Activated CD8-positive, alpha-beta T cell treated with anti-CD3 and anti-CD28 coated beads, Interleukin-2, amount 10 ng/mL, durations not matched to agents 7 days and 5 days (primary cell): ENCODE measurements at places on chromosomes 3 and 15.

DNA sequence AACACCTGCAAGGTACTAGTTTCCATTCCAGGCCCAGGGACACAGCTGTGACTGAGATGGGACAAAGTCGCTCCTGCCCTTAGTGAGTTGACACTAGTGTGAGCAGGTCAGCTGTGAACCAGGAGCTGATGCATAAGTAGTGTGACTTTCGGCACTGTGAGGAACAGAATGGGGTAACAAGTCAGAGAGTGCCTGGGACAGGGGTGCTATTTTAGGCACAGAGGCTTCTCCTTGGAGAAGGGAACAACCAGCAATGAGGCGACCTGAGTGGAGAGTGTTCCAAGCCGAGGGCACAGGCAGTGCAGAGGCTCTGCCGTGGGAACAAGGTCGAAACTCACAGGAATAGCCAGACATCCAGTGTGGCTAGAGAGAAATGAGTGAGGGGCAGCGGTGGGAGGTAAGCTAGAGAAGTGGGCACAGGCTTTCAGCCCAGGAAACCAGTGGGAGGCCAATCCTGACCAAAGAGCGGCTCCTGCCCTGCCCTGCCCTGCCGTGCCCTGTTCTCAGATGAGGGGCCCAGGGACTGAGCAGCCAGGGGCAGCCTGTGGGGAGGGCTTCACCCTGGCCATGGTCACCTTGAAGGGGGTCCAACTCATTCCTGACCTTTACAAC is 14.2 kb downstream of the DNAH1 start:
- no peak overlapping the region for H3K27ac ChIP-seq
- H3K27me3 ChIP-seq = no peaks in the 10 kb centered on the region
- no peak overlapping the region for H3K4me3 ChIP-seq
- H3K4me1 ChIP-seq = no peaks in the 10 kb centered on the region

DNA sequence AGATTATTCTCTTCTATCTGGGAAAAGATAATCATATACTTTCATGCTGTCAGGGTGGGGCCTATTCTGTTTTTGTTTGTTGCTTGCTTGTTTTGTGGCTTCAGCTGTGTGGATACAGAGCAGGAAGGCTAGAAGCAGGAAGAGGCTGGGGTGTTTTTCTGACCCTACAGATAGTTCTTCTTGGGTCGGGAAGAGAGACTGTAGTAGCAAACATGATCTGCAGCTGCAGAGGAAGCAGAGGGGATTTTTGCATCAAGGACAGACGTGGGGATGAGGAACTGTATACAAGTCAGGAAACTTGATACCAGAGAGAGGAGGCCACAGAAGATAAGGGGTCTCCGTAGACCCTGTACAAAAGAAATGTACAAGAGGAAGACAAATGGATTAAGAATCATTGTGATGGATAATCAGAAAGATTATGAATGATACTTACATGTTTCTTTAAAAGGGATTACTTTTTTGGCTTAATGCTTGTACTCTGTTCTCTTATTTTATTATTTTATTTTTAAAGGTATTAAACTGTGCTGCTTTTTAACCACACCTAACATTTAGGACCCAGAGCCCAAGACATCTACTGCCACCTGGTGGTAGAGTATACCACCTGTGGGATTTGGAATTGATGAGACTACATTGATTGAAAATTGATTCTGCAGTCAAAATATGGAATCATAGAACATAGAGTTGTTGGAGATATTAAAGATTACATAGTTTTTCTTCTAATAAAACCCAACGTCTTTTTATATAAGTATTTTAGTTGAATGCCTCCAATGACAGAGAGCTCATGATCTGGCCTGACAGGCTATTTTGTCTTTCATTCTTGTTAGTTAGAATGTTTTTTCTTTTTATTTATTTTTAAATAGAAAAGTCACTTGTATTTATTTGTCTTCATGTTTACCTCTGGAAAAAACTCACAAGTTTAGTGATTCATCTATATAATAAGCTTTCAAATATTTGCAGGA is 87.3 kb upstream of the ROPN1 start:
- no peaks in the 10 kb centered on the region for H3K4me1 ChIP-seq
- no peaks in the 10 kb centered on the region for H3K36me3 ChIP-seq
- H3K27me3 ChIP-seq = peaks cover 12% of the 10 kb centered on the region
- peak; percentile 35 for DNase-seq
- H3K27ac ChIP-seq = no peak overlapping the region
- no peak overlapping the region for H3K4me3 ChIP-seq

GRCh38 chr3:23244324-23245041 is 41.4 kb downstream of the UBE2E2 start:
- peaks cover 2% of the 10 kb centered on the region for H3K4me1 ChIP-seq
- no peak overlapping the region for H3K27ac ChIP-seq
- H3K36me3 ChIP-seq = no peaks in the 10 kb centered on the region

GRCh38 chr3:186411994-186412393 is 50.0 kb upstream of the DGKG start:
- H3K27ac ChIP-seq = no peak overlapping the region
- DNase-seq = no peak
- H3K4me1 ChIP-seq = peaks cover 15% of the 10 kb centered on the region
- H3K27me3 ChIP-seq = peaks cover 18% of the 10 kb centered on the region
- no peaks in the 10 kb centered on the region for H3K36me3 ChIP-seq
- no peak overlapping the region for H3K4me3 ChIP-seq

- peaks cover 20% of the 10 kb centered on the region for H3K27me3 ChIP-seq
- no peak overlapping the region for H3K27ac ChIP-seq
- no peak overlapping the region for H3K4me3 ChIP-seq
- H3K36me3 ChIP-seq = no peaks in the 10 kb centered on the region
Observed at GRCh38 chr15:43225201-43225949, 4.6 kb upstream of the EPB42 start.

- H3K27me3 ChIP-seq = no peaks in the 10 kb centered on the region
- DNase-seq = no peak
- no peak overlapping the region for H3K27ac ChIP-seq
- H3K4me3 ChIP-seq = no peak overlapping the region
- H3K36me3 ChIP-seq = no peaks in the 10 kb centered on the region
Observed at GRCh38 chr3:62940771-62941563, 65.8 kb upstream of the CADPS start.

- H3K27me3 ChIP-seq = no peaks in the 10 kb centered on the region
- H3K4me3 ChIP-seq = no peak overlapping the region
Observed at GRCh38 chr3:107945417-107946094, 145.3 kb downstream of the CD47 start.

- DNase-seq = no peak
- no peaks in the 10 kb centered on the region for H3K27me3 ChIP-seq
- no peak overlapping the region for H3K4me3 ChIP-seq
- no peak overlapping the region for H3K27ac ChIP-seq
- H3K36me3 ChIP-seq = no peaks in the 10 kb centered on the region
Observed at GRCh38 chr3:195182470-195182795, 88.5 kb downstream of the XXYLT1 start.

DNA sequence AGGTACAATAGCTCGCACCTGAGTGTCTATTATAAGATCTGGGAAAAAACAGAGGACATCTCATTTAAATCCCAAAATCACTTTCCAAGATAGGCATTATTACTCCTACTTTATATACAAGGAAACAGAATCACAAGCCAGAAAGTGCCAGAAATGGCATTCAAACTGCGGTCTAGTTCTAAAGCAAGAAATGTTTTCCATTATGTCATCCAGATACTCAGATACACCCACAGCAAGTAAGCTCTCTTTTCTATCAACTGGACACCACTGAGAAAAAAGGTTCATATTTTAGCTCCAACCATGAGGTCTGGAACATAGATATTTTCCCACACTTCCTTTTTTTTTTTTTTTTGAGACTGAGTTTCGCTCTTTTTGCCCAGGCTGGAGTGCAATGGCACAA is 8.1 kb downstream of the SLC33A1 start:
- H3K36me3 ChIP-seq = peaks cover 26% of the 10 kb centered on the region
- peaks cover 32% of the 10 kb centered on the region for H3K4me1 ChIP-seq
- H3K4me3 ChIP-seq = no peak overlapping the region
- no peak for DNase-seq
- no peaks in the 10 kb centered on the region for H3K27me3 ChIP-seq

DNA sequence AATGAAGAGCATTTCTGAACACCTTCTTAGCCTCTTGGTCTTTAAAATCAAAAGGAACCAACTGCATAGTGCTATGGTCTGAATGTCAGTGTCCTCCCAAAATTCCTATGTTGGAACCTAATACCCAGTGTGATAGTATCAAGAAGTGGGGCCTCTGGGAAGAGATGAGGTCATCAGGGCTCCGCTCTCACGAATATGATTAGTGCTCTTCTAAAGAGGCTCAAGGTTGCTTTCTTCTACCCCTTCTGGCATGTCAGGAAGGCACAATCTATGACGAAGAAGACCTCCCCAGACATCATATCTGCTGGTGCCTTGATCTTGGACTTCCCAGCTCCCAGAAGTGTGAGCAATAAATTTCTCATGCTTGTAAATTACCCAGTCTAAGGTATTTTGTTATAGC is 209.5 kb downstream of the MAGI1 start:
- H3K36me3 ChIP-seq = no peaks in the 10 kb centered on the region
- H3K4me3 ChIP-seq = no peak overlapping the region
- H3K4me1 ChIP-seq = no peaks in the 10 kb centered on the region
- DNase-seq = no peak

DNA sequence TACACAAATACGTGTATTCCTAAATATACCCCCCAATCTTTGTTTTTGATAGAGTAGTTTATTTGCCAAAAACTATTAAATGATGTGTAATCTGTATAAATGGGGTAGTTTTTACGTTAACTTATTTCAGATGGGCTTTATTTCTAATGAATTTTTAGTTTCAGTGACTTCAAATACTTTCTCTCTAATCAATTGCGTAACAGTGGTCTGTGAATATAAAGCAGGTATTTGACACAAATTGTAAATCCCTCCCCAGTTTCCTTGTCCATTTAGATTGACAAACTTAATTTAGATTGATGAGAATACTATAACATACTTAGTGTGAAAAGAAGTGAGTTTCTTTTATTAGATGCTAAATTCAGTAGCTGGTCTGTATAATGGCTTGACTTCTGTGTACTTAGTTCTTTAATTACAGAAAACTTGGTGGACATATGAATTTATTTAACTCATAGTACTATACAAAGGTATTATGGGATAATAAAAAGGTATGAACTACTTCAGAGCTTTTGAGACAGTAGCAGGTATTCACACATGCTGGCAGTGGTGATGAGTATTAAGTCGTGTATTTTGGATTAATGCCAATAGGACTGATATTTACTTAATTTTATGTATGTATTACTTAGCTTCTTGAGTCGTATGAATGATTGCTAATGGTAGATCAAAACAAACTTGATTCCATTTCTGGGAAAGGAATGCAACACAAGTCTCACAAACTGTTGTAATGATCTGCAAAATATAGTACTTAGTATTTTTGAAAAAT is 81.6 kb downstream of the STT3B start:
- H3K27ac ChIP-seq = no peak overlapping the region
- no peaks in the 10 kb centered on the region for H3K27me3 ChIP-seq
- H3K36me3 ChIP-seq = peaks cover 73% of the 10 kb centered on the region
- no peak overlapping the region for H3K4me3 ChIP-seq
- peaks cover 7% of the 10 kb centered on the region for H3K4me1 ChIP-seq
- no peak for DNase-seq

GRCh38 chr3:59235634-59236012 is 185.8 kb upstream of the CFAP20DC start:
- H3K27me3 ChIP-seq = peaks cover 5% of the 10 kb centered on the region
- DNase-seq = peak; percentile 36
- peaks cover 14% of the 10 kb centered on the region for H3K4me1 ChIP-seq

DNA sequence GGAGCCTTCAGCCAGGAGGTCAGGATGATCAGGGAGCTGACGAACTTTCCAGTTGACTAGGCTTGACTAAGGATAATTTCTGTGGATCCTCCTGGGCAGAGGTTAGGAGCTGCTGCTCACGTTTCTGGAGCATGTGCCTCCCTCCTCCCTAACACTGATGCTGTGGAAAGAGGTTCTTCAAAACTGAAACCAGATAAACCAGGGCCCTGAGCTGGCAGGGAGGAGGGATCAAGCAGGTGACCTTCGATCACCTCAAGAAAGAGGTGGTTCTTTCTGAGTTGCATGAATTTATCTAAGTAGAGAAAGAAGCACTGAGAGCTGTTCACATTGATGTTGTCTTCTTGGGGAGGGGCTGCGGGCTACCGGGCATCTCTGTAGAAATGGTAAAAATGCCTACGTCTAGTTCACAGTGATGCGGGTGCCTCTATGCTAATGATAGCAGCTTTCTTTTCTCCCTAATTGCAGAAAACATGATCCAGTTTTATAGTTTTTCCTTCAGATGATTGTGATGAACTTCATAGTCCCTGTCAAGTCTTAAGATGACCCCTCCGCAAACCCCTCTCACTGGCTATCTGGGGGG is 332.7 kb upstream of the LRRFIP2 start:
- DNase-seq = no peak
- H3K36me3 ChIP-seq = no peaks in the 10 kb centered on the region
- peaks cover 28% of the 10 kb centered on the region for H3K27me3 ChIP-seq

GRCh38 chr3:128610451-128611070 is 40.1 kb downstream of the RPN1 start:
- no peak overlapping the region for H3K4me3 ChIP-seq
- H3K27me3 ChIP-seq = peaks cover 5% of the 10 kb centered on the region
- no peak for DNase-seq
- H3K27ac ChIP-seq = no peak overlapping the region
- H3K4me1 ChIP-seq = no peaks in the 10 kb centered on the region

- no peak overlapping the region for H3K4me3 ChIP-seq
- DNase-seq = no peak
- H3K27me3 ChIP-seq = no peaks in the 10 kb centered on the region
- peaks cover 68% of the 10 kb centered on the region for H3K36me3 ChIP-seq
- H3K27ac ChIP-seq = no peak overlapping the region
- peaks cover 18% of the 10 kb centered on the region for H3K4me1 ChIP-seq
Observed at GRCh38 chr15:25416693-25417092, 22.1 kb downstream of the UBE3A start.

DNA sequence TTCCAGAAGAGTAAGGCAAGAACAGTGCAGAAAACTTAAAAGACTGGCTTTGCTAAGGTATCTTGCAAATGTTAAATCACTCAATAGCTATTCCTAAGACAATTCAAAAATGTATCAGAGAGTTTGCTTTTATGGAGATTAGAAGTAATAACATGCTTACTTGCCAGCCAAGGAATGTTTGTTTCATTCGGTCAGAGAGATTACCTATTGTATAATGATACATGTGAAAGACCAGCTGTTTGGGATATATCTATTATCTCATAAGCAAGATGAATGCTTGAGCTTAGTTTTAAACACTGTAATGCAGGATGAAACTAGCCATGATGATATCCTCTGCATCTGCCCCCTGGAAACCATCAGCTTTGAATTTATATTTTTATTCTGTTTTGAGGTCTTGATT is 70.7 kb downstream of the MAP2K5 start:
- no peaks in the 10 kb centered on the region for H3K36me3 ChIP-seq
- DNase-seq = no peak
- no peaks in the 10 kb centered on the region for H3K27me3 ChIP-seq
- H3K4me1 ChIP-seq = peaks cover 12% of the 10 kb centered on the region

- no peak overlapping the region for H3K27ac ChIP-seq
- no peak overlapping the region for H3K4me3 ChIP-seq
- H3K27me3 ChIP-seq = peaks cover 31% of the 10 kb centered on the region
- H3K36me3 ChIP-seq = no peaks in the 10 kb centered on the region
- DNase-seq = no peak
- no peaks in the 10 kb centered on the region for H3K4me1 ChIP-seq
Observed at GRCh38 chr15:72398648-72399047, 543 bp downstream of the TMEM202 start.

GRCh38 chr3:50297896-50298725 is 1.1 kb downstream of the HYAL3 start:
- DNase-seq = no peak
- peak overlapping the region; percentile 97 for H3K4me3 ChIP-seq
- peaks cover 2% of the 10 kb centered on the region for H3K36me3 ChIP-seq
- no peaks in the 10 kb centered on the region for H3K27me3 ChIP-seq
- H3K27ac ChIP-seq = peak overlapping the region; percentile 99

GRCh38 chr15:75109021-75109735 is 85.8 kb downstream of the PPCDC start:
- H3K27ac ChIP-seq = peak overlapping the region; percentile 89
- peaks cover 22% of the 10 kb centered on the region for H3K36me3 ChIP-seq
- peaks cover 57% of the 10 kb centered on the region for H3K4me1 ChIP-seq
- H3K4me3 ChIP-seq = peak overlapping the region; percentile 34
- peak; percentile 30 for DNase-seq
